Upper lobe of right lung (tissue), 1 donor: ENCODE measurements at places on chromosomes 13 and 19. TPM values are rescaled to one million over a fixed set of nuclear protein-coding genes. Genes with fewer than 3 reads are reported as not detected.

FAM124A gene
- 3.9 TPM for total RNA-seq

ZNF69 gene
- total RNA-seq = 12.2 TPM

CPAMD8 gene
- 50.9 TPM for total RNA-seq

LIM2 gene
- not detected for total RNA-seq

ZNF541 gene
- 0.26 TPM for total RNA-seq

HS6ST3 gene
- total RNA-seq = not detected

RDH8 gene
- not detected for total RNA-seq
